ENCODE measurements at places on chromosomes 2 and 18.

- no peak for DNase-seq
These were observed 23.6 kb upstream of the GMCL1 start for GRCh38 chr2:69805887-69806286.

- DNase-seq = no peak
These were observed 444.7 kb upstream of the TNP1 start for GRCh38 chr2:217304582-217304981.

DNA sequence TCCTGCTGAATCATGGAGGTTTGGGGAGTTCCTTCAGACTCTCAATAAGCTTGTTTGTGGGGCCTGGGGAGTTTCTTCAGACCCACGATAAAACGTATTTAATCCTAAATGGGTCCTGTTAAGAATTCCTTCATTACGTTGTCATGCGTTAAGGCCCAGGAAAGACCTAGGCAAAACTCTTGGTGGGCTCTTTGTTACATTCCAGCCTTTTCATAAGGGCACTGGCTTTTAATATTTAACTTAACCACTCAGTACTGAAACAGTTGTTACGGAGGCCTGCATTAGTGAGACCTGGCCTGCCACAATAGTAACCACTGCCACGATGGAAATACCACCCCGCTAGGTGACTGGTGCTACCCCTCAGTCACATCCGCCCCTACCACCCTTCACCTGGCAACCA is 17.5 kb upstream of the BIN1 start:
- no peak for DNase-seq

DNA sequence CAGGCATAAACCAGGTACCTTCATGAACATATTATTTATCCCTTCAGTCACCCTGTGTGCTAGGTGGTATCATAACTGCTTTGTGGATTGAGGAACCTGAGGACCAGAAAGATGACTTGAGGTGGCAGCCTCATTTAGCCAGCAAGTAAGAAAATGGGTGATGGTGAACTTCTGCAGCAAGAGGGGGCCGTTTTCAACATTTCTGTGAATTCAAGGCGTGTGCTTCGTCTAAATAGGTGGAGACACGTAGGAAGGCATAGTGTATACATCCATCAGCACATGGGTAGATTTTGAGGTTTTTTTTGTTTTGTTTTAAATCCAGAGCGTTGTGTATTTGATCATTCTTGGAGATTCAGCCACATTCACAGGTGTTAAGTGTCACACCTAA is 118.7 kb downstream of the SPTBN1 start:
- DNase-seq = no peak

- no peak for DNase-seq
These were observed 28.1 kb upstream of the THOC1 start for GRCh38 chr18:295756-296490.

- peak; percentile 48 for DNase-seq
These were observed 1.3 kb upstream of the KCMF1 start for GRCh38 chr2:84969511-84970209.

DNA sequence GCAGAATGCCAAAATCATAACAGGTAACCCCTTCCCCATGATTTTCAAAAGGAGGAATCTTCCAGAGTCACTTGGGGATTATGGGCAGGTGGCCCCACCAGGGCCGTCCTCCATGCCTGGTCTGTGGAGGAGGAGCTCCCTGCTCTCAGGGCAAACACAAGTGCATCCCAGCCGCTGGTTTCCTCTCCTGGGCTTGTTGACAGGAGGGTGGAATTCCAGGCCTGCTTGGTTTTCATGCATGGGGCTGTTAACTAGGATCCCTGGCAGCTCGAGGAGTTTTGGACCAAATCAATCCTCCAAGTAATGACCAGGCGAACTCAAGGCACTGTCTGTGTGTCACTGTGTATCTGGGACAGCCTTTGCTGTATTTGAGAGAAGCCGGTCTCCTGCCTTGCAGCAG is 45.3 kb downstream of the FOSL2 start:
- DNase-seq = no peak

DNA sequence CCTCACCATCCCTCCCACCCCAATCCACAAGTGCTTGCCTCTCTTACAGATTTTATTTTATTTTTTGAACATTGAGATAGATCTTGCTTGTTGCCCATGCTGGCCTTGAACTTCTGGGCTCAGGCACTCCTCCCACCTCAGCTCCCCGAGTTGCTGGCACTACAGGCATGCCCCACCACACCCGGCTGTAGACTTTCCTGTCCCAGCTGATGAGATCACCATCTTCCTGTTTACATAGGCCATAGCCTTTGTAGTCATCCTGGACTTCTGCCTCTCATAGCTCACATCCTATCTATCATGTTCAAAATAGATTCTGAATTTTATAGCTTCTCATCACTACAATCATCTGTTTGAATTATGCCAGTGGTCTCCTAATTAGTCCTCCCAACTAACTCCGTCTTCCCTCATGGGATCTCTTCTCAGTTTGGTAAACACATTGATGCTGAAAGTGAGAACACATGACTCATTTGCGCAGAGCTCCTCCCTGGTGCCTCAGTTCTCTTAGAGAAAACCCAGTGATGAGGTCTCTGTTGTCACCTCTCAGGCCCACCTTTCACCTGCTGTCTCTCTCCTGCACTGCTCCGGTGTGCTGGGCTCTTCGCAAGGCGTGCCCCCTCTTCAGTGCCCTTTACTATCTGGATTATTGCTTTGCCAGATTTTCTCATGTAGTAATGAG is 243.0 kb downstream of the ZNF407 start:
- peak; percentile 90 for DNase-seq

DNA sequence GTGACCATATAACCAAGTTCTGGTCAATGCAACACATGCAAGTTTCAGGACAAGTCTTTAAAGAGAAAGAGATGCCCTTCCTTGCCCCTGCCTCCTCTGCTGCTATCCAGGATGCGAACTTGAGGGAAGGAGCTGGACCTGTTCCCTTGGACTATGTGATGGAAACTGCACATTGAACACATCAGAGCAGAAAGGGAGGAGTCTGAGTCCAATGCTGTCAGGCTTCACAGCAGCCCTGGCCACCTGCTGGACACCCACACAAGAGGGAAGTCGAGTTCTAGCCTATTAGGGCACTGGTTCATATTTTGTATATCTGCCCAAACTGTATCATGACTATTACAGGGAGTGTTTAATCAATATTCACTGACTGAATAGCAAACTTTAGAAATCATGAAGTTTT is 38.3 kb upstream of the TEX51 start:
- no peak for DNase-seq

DNA sequence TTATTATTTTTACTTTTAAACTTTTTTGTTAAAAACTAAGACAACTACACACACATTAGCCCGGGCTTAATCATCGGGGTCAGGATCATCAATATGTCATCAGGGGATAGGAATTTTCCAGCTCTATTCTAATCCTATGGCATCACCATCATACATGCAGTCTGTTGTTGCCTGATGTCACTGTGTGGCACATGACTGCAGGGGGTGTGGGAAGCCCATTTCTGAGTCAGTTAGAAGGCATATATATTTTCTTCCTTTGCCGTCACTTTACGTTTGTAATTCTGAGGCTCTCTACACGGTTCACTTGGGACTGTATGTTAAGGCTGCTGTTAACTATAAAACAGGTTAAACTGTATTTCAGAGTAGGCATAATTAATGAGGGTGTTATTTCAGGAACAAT is 144.4 kb upstream of the ITGA6 start:
- DNase-seq = peak; percentile 98

DNA sequence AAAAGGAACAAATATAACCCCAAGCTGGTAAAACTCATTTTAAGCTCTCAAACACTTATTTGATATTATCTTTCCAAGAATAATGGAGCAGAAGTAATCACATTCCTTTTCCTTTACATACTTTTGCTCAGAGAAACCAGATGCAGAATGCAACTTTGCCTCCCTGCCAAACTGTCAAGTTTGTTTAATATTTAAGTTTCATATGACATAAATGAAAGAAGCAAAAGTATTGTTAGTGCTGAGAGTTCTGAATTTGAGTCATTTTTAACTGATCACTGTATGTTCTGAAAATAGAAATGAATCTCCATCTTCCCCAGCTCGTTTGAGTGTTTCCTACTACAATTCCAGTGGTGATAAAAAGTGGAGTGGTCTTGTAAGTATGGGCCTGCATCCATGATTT is 423.4 kb downstream of the PID1 start:
- DNase-seq = no peak

GRCh38 chr2:195318440-195319111 is 338.4 kb upstream of the SLC39A10 start:
- DNase-seq = peak; percentile 73

DNA sequence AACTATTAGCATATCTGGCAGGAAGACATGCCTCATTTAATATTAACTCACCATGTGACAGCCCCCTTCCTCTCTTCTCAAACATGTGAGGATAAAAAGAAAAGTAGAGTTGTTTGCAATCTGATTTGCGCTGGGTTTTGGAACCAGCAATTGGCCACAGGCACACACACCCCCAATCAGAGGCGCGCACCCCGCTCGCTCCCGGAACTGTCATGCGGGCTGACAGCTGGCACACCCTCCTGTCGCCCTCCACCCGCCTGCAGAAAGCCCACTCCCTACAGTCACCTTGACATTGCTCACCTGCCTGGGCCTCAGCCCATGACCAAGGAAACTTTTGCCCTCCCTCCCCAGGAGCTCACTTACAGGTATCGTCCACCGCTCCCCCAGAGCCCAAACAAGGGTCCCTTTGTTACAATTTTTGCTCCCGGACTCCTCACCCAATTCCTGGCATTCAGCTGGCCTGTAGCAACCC is 1.1 kb downstream of the COBLL1 start:
- peak; percentile 21 for DNase-seq

GRCh38 chr2:135557530-135557929 is 26.2 kb downstream of the R3HDM1 start:
- DNase-seq = no peak

DNA sequence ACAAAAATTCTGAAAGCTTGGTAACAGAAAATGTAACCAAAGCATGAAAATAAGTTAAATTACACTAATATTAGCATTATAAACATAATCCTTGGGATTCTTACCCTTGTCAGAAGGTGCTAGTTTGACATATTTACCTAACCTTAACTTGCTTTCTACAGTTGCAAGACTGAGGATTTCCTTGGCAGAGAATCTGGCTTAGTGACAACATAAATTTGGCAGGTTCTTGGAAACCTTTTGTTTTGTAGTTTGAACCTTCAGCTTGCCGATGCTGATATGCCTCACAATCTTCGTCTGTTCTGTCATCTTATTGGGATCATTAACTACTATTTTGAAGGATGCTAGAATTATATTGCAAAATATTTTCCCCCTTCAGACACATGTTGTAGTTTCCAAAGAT is 3.4 kb downstream of the XIRP2 start:
- no peak for DNase-seq

DNA sequence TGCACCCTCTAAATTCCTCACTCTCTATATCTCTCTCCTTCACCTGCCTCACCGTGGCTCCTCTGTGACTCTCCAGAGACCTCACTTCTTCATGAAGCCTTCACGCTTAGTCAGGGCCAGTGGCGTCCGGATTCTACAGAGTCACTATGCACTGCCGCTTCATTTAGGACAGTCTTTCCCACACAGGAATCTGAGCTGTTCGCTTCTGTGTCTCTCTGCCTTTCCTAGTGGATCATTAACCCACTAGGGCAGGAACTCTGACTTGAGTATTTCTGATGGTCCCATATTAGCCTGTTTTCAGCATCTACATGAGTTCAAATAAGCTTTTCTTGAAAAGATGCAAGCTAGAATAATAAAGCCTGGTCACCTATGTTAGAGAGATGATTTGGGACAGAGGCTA is 180.2 kb upstream of the DOK6 start:
- no peak for DNase-seq

GRCh38 chr2:205827809-205828365 is 145.6 kb downstream of the NRP2 start:
- no peak for DNase-seq

DNA sequence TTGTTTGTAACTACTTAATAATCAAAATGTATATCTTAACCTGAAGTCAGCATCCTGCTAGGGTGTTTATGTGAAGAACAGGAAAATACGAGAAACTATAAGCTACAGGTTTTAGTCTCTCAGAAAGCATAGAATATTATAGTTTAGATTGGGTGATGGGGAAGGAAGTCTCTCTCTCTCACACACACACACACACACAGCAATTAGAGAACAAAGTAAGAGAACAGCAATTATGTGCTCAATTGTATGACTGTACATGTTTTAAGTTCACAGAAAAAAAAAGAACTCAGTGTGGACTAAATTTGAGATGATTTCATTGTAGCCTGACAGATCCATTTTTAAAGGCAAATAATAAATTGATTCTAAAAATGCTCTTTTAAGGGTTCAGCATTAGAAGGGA is 94.3 kb upstream of the ZNF516 start:
- no peak for DNase-seq
